ENCODE measurements at places on chromosomes 7 and 10.

GRCh38 chr10:15043674-15044073, at the start of gene OLAH:
Gene OLAH (plus strand): TSS chr10:15043943. CDS start chr10:15047289, 3,346 bp downstream.
- DNase-seq = no peak

- DNase-seq = no peak
Measured at GRCh38 chr10:49398986-49399385, 3.1 kb upstream of the DRGX start.

GRCh38 chr10:36464291-36464690, 661.1 kb upstream of the ANKRD30A start:
- no peak for DNase-seq

DNA sequence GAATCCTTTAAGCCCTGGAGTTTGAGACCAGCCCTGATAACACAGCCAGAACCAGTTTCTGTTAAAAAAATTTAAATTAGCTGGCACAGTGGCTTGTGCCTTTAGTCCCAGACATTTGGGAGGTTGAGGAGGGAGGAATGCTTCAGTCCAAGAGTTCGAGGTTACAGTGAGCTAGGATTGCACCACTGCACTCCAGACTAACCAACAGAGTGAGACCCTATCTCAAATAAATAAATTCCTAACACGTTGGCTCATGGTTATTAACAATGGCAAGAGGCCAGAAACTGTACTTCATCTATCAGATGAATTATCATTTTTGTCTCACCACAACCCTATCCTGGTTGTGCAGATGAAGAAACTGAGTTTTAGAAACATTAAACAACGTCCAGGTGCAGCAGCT, 2.1 kb upstream of the PPIA start:
- no peak for DNase-seq

DNA sequence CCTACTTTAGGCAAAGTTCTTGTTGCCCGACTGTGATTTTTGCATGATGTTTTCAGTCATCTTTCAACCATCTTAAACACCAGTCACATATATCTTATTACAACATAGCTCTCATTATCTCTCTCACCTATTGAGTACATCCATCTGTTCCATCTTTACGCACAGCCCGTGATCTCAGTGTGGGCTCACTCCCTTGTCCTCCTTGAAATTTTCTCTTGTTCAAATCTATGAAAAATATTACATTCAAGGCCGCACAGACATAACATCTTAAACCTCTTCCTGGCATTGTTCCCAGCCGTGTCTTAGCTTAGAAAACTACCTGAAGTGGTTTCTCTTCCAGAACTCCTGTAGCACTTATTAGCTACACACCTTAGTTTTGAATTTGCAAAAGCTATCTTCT, 32.6 kb downstream of the NET1 start:
- no peak for DNase-seq

DNA sequence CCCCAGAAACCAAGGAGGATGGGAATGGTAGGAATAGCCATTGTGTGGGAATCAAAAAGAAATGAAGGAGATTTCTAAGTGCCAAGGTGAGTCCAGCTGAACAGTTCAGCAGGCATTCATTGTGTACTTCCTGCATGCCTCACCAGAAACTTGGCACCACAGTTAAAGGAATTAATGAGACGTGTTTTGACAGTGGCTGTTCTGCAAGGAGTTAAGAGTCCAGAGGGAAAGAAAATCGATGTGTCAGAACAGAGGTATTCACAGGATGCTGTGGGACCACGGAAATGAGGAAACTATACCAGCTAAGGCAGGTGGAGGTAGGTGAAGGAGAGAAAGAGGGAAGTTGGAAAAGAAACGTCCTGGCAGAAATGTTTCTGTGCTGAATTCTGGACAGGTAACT, 78.1 kb downstream of the PRKCQ start:
- no peak for DNase-seq

- no peak for DNase-seq
Measured at GRCh38 chr10:46026106-46026505, 4.3 kb downstream of the NCOA4 start.

DNA sequence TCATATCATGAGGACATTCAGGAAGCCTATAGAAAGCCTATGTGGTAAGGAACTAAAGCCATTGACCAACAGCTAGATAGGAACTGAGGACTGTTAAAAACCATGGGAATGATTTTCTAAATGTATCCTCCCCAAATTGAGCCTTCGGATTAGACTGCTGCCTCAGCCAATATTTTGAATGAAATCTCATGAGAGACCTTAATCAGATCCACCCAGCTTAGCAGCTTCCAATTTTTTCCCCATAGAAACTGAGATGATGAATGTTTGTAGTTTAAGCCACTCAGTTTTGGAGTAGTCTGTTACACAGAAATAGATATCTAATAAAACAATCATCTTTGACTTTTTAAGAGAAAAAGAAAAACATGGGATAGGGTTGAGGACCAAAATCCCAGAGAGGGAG, 292.0 kb downstream of the HPSE2 start:
- no peak for DNase-seq

GRCh38 chr7:78296644-78297371, 498.2 kb downstream of the PHTF2 start:
- no peak for DNase-seq

DNA sequence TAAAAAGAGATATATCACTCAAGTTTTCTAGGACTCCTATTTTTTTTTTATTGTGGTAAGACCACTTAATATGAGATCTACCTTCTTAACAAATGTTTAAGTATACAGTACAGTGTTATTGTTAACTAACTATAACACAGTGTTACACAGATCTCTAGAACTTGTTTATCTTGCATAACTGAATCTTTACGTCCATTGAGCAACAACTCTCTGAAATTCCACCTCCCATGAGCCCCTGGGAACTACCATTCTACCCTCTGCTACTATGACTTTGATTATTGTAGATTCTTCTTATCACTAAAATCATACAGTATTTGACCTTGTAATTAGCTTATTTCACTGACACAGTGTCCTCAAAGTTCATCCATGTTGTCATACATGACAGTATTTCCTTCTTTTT, 22.5 kb upstream of the REEP3 start:
- no peak for DNase-seq

GRCh38 chr10:127302343-127302742, 106.0 kb upstream of the INSYN2A start:
- DNase-seq = no peak

GRCh38 chr10:99532687-99533495, at the start of gene NKX2-3:
Gene NKX2-3 (plus strand): TSS chr10:99532942. CDS start chr10:99533132, 190 bp downstream.
- no peak for DNase-seq

GRCh38 chr10:93445978-93446720, 36.0 kb downstream of the MYOF start:
- DNase-seq = no peak

- DNase-seq = no peak
Measured at GRCh38 chr7:157898261-157898660, 561.5 kb downstream of the DNAJB6 start.

DNA sequence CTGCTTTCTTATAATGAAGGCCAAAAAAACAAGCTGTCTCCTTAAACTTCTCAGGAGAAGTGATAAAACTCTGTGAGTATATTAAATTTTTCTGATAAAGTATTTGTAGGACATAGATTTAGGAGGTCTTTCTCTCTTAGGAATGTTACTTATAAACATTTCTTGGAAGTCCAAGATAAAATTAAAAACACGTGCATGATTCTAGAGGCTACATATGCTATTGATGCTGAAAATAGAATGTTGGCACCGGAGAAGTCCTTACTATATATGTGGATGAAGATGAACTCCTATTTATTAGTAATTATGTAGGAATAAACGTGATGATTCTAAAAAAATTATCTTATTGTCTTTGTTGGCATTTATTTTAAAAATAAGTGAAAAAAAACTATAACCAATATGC, 241.3 kb upstream of the LRRTM3 start:
- no peak for DNase-seq

DNA sequence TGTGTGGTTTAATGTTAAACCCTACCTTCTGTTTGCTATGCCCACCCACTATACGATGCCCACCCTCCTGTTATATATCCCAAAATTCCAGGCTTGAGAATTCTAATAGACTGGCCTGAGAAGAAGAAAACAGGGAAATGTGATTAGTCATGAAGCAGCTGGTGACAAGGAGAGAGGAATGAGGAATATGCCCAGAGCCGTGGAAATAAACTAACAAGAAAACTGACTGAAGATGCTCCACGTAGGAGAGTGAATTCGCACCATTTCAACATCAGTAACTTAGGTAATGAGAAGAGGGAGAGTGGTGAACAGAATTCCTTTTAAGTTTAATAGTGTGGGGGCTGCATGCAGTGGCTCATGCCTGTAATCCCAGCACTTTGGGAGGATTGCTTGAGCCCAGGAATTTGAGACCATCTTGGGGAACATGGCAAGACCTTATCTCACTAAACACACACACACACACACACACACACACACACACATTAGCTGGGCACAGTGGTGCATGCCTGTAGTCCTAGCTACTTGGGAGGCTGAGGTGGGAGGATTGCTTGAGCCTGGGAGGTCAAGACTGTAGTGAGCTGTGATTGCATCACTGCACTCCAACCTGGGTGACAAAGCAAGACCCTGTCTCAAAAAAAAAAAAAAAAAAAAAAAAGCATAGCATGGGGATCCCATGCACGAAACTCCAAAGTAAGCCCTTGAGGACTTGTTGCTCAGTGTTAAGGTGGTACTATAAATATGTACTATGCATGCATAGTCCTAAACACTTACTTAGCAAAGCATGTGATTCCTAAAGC, 16.1 kb upstream of the SYPL1 start:
- no peak for DNase-seq

DNA sequence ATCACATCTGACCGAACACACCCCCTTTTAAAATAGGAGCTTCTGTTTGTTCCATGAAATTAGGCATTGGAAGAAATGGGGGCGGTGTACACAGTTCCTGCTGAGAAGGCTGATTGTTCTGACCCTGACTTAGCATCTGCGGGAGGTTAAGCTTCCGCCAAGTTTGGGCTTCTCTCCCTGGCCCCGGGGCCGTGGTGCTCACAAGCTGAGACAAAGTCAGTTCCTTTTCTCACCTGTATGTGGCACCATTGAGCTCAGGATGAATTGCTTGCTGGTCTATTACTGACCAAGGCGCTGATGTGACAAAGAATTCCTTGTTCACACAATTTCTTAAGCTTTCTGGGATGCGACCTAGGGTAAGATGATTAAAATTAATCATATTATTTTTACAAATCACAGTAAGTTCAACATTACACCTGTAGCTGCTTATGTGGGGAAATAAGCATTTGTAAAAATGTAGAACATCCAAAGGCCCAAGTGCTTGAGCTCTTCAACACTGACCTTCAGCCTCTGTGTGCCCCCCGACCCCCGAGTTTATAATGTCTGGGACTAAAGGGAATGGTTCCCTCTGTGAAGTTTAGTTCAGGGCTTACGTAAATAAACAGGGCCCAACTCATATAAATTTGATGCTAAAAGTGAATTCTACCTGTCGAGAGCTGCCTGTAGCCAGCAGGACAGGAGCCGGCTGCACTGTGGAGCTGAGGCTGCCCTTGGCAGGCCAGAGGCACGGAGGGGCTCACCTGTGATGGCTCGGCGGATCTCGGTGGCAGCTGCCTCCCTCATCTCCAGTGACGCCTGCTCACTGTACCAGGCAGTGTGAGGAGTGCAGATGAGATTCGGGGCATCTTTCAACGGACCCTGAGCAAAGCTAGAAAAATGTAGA, 50.8 kb downstream of the ZRANB1 start:
- peak; percentile 58 for DNase-seq

- no peak for DNase-seq
Measured at GRCh38 chr10:94617389-94617944, 66.1 kb upstream of the CYP2C18 start.

DNA sequence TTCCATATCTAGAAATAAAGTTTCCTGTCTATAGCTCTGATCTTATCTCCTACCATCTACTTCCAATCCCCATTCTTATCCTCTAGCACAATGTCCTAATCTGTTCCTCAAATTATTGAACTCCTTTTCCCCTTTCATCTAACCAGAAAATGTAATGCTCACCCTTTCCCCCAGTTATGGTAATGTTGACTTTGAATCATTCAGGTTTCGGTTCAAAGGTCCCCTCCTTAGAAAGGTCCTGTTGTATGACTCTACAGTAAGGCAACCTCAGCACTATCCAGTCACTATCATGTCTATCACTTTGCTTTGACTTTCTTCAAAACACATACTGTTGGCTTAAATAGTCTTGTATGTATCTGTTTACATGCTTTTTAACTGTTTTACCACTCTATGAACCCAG, 264.2 kb upstream of the PCDH15 start:
- no peak for DNase-seq

DNA sequence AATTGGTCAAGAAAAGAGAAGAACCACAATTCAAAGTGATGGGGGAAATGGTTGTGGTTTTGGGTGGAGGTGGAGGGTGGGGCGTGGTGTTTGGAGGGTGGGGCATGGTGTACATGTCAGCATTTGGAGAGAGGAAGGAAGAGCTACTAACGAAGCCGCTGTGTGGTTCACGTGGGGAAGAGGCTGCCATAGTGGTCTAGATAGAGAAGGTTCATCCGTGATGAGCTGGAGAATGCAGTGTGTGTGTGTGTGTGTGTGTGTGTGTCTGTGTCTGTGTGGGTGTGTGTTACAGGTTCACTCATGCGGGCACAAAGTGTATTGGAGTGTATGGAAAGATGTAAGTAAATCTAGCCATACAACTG, 6.1 kb upstream of the VCL start:
- no peak for DNase-seq

DNA sequence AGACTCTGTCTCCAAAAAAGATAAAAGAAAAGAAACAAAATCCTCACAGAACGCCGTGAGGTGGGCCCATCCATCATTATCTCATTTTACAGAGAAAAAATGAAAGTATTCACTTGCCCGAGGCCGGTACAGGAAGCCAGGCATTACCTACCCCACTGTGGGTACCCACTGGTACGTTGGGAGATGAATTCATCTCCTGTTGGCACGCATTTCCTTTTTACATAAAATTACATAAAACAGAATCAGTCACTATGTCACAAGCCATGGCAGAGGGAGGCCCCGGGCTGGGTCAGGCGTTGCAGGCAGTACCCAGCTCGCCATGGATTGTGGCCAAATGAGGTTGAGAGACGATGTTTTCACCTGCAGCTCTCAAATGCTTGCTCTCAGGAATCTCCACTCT, 38.6 kb upstream of the TNRC18 start:
- DNase-seq = no peak

DNA sequence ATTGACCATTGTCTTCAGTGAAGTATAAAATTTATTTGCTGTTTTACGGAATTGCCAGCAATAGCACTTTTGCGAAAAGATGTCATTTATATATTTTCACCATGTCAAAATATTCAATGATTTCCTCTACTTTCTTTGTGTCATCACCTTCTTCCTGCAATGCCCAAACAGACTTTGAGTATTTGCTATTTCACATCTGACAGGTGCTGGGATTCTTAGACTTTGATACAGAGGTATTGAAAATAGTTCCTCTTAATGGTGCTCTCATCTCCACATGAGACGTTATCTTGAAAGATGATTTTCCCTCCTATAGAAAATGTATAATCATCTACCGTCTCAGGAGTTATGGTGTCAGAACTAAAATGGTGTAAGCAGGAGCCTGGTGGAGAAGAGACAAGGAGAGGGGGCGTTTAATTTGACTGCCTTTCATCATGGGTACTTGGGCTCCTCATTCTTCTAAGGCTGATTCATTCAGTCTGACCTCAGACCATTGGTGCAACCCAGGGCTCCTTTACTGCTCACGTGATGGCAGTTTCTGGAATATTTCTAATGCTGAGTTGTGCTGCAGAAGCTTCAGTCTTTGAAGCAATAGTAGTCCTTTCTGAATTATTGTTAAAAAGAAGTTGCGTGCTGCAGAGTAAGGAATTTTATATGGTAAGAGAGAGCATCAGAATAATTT, 404.6 kb downstream of the PHTF2 start:
- no peak for DNase-seq

GRCh38 chr10:7706534-7707073, 3.5 kb downstream of the ITIH2 start:
- DNase-seq = no peak
